ENCODE measurements at places on chromosomes 16 and 17.

GRCh38 chr16:70786020-70786755, 14.8 kb downstream of the VAC14 start:
- DNase-seq: no peak

DNA sequence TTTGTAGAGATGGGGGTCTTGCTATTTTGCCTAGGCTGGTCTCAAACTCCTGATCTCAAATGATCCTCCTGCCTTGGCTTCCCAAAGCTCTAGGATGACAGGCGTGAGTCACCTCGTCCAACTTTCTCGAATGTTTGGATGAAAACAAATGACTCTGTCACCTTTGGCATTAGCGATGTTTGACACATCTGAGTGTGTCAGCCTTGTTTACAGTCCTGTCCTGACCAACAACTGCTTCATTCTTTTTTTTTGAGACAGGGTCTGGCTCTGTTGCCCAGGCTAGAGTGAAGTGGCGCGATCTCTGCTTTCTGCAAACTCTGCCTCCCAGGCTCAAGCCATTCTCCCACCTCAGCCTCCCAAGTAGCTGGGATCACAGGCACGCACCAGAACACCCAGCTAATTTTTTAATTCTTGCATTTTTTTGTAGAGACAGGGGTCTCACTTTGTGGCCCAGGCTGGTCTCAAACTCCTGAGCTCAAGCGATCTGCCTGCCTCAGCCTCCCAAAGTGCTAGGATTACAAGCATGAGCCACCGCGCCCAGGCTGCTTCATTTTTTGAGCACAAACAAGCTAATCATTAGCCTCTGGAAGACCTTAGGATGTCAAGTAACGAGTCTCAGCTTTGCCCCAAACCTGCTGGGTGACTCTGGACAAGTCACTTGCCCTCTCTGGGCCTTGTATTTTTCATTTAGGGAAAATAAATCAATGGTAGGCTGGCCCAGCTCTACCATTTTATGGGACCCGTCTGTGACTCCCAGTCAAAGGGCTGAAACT, 7.4 kb downstream of the MYH11 start:
- no peak for DNase-seq

- DNase-seq: no peak
Observed at GRCh38 chr16:16928532-16929109, 542.1 kb downstream of the XYLT1 start.

DNA sequence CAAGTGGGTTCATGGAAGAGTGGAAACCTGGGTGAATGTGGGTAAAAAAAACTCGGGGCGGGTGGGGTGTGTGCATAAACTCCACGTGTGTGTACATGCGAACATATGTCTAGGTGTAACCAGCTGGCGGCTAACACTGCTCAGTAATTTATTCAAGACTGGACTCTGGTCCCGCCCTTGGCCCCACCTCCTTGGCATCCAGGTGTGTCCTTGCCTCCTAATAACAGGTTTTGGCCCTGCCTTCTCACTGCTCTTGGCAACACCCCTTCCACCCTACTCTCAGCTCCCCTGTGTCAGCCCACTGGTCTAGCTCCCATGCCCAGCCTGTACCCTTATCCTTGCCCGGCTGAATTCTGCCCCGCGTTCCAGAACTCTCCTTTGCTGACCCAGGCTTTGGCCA, 8.3 kb downstream of the FLII start:
- no peak for DNase-seq

GRCh38 chr16:23877107-23878070, 41.6 kb downstream of the PRKCB start:
- no peak for DNase-seq

GRCh38 chr17:70286391-70286790, 117.1 kb downstream of the KCNJ2 start:
- DNase-seq: no peak

DNA sequence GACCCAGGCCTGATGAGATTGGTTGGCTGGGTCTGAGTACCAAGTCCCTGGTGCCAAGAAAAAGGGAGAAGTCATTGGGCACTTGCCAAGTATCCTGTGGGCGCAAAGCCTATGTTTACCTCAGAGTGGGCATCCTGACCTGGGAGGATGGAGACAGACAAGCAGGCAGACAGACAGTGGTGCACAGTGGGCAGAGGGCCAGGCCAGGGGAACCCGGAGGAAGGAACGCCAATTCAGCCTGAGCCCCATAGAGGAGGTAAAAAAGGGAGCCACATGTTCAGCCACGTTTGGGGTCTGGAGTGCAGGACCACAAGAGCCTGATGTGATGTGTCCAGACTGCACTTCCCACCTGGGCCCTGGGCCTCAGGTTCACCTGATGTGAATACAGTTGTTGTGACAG, 5.4 kb downstream of the PHKG2 start:
- no peak for DNase-seq

DNA sequence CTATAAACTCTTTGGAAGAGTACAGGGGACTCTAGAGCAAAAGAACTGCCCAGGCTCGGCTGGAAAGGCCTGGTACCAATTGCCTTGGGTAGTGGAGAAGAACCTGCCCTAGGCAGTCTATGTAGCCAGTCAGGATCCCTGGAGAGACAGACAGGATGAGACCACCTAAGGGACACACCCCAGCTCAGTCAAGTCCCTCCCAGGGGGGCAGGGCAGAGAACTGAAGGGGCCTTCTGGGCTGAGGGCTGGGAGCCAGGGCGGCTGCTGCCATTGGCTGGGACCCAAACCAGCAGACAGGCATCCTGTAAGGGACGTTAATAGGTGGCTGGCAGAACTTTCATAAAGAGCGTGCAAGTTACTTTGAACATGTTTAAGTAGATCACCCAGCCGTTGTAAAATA, 12.8 kb upstream of the SLC38A8 start:
- DNase-seq: no peak

DNA sequence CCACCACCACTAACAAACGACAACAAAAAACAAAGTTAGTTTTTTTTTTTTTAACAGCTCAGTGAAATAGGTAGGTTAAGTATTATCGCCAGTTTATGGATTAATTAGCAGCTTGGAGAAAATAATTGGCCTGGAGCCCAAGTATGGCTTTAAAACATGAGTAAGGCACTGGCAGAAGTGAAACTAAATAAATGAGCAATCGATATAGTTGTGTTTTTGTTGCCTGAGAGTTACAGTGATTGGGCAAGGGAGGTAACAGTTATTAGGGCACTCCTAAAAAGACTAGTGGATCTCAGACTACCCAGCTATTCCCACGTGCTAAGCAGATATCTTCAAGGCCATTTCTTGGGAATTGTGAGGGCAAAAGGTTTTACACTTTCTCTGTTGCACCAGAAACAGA, 2.4 kb downstream of the MLKL start:
- DNase-seq: no peak
